ENCODE measurements at places on chromosomes 11 and 22. TPM values are rescaled to one million over a fixed set of nuclear protein-coding genes. Genes with fewer than 3 reads are reported as not detected.

TEAD1 gene
- 92.5 TPM for total RNA-seq

UBQLN3 gene
- not detected for total RNA-seq

ALDH3B1 gene
- total RNA-seq: 54.0 TPM

SLC1A2 gene
- total RNA-seq: 0.41 TPM

SSTR3 gene
- total RNA-seq: not detected

DNA sequence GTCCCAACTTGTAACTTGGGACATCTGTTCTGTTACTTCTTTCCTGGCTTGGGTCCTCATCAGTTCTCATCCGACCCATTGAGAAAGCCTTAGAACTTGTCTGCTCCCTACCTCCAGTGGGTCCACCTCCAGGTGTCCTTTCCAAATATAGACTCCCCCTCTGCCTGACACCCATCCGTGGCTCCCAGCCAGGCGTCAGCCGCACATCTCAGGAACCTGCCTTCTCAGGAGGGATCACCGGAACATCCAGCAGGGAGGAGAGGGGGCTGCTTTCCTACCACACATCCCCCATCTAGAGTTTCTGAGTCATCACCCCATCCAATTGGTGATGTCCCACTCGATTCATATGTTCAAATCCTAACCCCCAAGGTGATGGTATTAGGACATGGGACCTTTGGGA lies 36.5 kb downstream of the C11orf91 start:
- DNase-seq: no peak

DNA sequence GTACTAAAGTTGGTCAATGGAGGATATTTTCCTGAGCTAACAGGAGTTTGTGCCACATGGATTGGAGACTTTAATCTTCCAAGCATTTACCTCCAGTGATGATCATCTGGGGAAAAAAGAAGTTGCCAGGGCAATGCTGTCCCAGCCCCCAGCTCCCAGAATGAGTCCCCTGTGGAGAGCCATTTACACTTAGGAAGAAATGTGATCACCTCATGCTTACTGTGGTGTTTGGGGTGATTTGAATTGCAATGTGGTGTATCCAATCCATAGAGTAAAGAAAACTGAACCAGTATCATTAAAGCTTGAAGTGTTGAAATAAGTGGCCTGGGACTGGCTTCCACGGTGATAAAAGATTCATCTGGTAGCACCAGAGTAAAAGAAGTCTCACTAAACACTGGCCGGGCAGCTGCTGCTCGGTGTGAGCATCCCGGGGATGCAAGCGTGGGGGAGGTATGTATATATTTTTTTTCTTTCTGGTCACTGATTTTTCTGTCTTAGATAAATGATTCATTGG lies 117.2 kb upstream of the NTM start:
- no peak for DNase-seq

GRCh38 chr22:25748140-25748539 lies 6.2 kb downstream of the MYO18B start:
- no peak for DNase-seq
